ENCODE measurements at places on chromosomes 4 and X.

DNA sequence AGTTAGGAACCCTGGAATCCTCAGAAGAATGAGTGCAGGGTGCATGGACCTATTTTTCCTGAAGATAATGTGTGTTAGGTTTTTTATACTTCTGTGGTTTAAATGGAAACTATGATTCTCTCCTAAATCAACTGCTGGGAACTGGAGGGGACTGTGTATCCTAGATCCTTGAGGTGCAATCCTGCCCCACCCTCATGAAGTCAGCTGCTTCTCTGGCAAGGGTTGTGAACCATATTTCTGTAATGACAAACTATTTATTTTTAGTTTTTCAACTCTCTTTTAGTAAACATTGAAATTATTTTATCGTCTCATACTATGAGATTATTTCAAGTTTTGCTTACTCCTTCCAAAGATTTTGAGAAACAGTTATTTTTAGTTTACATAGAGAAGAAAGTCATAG is 25.8 kb upstream of the VEGFC start:
- no peaks in the 10 kb centered on the region for H3K36me3 ChIP-seq
- H3K4me1 ChIP-seq: no peaks in the 10 kb centered on the region
- no peak for DNase-seq
- no peaks in the 10 kb centered on the region for H3K27me3 ChIP-seq
- H3K27ac ChIP-seq: no peak overlapping the region
- no peak overlapping the region for H3K4me3 ChIP-seq

DNA sequence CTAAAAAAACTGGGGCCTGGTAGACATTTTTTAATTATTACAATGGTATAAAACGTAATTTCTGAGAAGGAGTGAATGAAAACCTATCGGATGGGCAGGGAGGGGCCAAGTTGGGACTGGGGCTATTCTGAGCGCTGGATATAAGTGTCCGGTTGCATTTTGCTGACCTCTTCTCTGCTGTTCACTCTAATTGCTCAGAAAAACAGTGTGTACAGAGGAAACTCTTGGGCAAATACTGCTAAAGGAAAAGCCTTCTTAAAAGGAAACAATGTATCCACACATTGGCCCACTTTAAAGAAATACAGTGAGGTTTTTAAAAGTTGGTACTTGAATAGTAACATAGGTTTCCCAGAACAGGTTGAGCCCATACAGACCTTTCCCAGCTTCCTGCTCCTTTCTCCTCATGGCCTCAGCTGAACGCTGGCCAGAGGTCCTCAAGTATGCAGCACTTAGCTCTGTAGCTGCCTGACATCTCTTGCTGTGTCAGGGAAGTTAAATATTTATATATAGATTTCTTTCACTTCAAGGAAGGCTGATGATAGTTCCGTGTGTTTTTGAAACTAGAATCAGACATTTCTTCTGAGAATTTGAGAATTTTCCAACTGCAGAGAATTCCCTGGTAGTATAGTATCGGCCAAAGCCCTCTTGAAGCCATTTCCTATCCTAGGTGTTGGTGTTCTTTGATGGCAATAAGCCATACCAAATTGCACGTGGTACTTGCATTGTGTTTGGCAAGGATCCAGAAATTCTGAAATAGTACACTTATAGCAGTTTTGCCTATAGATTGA is 97.1 kb upstream of the SLC4A4 start:
- no peak overlapping the region for H3K27ac ChIP-seq
- H3K36me3 ChIP-seq: no peaks in the 10 kb centered on the region
- H3K27me3 ChIP-seq: no peaks in the 10 kb centered on the region
- no peaks in the 10 kb centered on the region for H3K4me1 ChIP-seq

DNA sequence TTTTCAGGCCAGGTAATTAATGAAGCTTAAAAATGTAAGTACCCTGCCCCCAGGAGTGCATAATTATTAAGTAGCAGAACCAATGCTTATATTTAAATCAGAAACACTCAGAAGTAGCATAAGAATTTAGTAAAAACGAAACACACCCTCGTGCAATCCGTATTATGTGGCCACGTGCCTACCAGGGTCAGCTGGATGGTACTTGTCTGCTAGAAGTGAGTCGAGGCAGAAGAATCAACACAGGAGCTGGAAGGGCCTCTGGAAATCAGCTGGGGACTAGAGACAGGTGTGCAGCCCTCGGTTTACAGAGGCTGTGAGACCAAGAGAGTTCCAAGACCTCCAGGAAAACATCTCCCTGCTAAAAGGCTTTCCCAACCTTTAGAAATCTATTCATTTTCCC is 559 bp upstream of the FAM47E start:
- H3K4me1 ChIP-seq: peaks cover 2% of the 10 kb centered on the region
- H3K27me3 ChIP-seq: no peaks in the 10 kb centered on the region
- H3K27ac ChIP-seq: no peak overlapping the region

GRCh38 chr4:139599076-139599475 is 43.1 kb upstream of the SETD7 start:
- no peaks in the 10 kb centered on the region for H3K36me3 ChIP-seq
- H3K4me1 ChIP-seq: no peaks in the 10 kb centered on the region

- H3K4me1 ChIP-seq: no peaks in the 10 kb centered on the region
- DNase-seq: no peak
- no peaks in the 10 kb centered on the region for H3K36me3 ChIP-seq
- no peak overlapping the region for H3K27ac ChIP-seq
- no peak overlapping the region for H3K4me3 ChIP-seq
Observed at GRCh38 chr4:129821963-129822362, 726.0 kb downstream of the C4orf33 start.

DNA sequence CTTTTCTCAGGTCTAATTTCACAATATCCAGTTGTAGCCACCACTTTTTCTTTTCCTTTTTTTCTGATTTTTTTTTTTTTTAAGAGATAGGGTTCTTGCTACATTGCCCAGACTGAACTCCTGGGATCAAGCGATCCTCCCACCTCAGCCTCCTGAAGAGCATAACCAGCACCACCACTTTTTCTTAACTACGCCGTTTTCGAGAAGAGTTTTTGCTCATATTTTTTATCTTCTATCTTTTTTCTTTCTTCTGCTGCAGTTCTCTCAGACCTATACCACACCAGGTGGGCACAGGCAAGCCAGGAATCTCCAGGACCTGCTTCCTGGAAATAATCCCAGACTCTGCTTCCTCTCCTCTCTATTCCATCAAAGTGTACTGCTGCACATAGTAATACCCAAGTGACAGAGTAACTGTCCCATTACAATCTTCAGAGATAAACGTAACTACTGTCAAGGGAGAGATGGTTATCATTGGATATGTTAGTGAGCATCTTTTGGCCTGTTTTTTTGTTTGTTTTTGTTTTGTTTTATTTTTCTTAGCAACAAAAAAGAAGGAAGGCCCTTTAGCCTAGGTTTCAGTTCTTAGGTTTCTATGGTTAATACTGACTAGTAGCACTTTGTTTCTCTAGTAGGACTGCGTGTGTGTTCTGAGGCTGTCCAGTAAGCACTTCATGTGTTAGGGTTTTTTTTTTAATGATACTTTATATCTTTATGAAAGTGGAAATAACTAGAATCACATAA is 59.2 kb upstream of the TXK start:
- H3K36me3 ChIP-seq: no peaks in the 10 kb centered on the region
- H3K27ac ChIP-seq: no peak overlapping the region
- H3K4me1 ChIP-seq: no peaks in the 10 kb centered on the region
- no peak overlapping the region for H3K4me3 ChIP-seq
- no peak for DNase-seq

- no peaks in the 10 kb centered on the region for H3K4me1 ChIP-seq
- no peak overlapping the region for H3K27ac ChIP-seq
- peaks cover 24% of the 10 kb centered on the region for H3K36me3 ChIP-seq
- H3K27me3 ChIP-seq: no peaks in the 10 kb centered on the region
Observed at GRCh38 chrX:13638826-13639225, 14.1 kb upstream of the TCEANC start.

- peak; percentile 86 for DNase-seq
- H3K4me1 ChIP-seq: no peaks in the 10 kb centered on the region
- peaks cover 4% of the 10 kb centered on the region for H3K27me3 ChIP-seq
- no peak within 1 kb of the TSS for H3K27ac ChIP-seq
- H3K4me3 ChIP-seq: peak within 1 kb of the TSS; percentile 75
- H3K36me3 ChIP-seq: no peaks in the 10 kb centered on the region
Observed at GRCh38 chr4:118352843-118353533, at the start of gene PRSS12. Gene PRSS12 (minus strand): TSS chr4:118353003. CDS start chr4:118352720, 283 bp downstream.

Data from H9 (cell line).